ENCODE measurements at places on chromosomes 2 and 18.

- no peak for DNase-seq
These were observed 648.0 kb downstream of the SLC4A3 start for GRCh38 chr2:220275454-220275853.

- no peak for DNase-seq
These were observed 240.8 kb downstream of the TCF4 start for GRCh38 chr18:55346961-55347740.

GRCh38 chr2:79041032-79041448 lies 15.5 kb downstream of the REG3G start:
- DNase-seq = no peak

- no peak for DNase-seq
These were observed 34.9 kb downstream of the ANO7 start for GRCh38 chr2:241223211-241224017.

GRCh38 chr2:16330982-16331381 lies 334.7 kb downstream of the CYRIA start:
- DNase-seq = no peak

Measured in stimulated activated CD4-positive, alpha-beta T cell treated with anti-CD3 and anti-CD28 coated beads, Interleukin-1b, Interleukin-23, amount 100 ng/mL, for 1 hour (primary cell).